ENCODE measurements at places on chromosomes 6 and 20.

GRCh38 chr6:157909282-157909664 is 72.4 kb upstream of the SYNJ2 start:
- no peak for DNase-seq

GRCh38 chr20:3407771-3408637 is 535 bp upstream of the DNAAF9 start:
- DNase-seq = peak; percentile 80

GRCh38 chr6:20426177-20427082 is 24.8 kb downstream of the E2F3 start:
- DNase-seq = no peak

DNA sequence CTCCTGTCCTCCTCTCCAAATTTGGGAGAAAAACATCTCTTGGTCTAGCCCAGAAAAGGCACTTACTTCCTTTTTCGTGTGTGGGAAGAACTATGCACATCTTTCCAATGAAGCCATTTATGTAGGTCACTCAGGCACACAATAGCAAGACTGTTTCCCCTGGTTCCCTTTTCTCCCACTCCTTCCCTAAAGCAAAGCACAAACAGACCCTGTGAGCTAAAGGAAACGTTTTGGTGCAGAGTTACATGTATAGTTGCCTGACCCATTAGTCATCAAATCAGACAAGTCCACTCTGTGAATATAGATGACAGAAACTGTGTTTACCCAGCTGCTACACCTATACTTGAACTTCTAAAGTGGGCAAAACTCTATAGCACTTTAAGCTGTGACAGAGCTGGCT is 474.6 kb downstream of the COL12A1 start:
- no peak for DNase-seq

- DNase-seq = no peak
Measured at GRCh38 chr6:127932708-127933107, 31.9 kb upstream of the THEMIS start.

DNA sequence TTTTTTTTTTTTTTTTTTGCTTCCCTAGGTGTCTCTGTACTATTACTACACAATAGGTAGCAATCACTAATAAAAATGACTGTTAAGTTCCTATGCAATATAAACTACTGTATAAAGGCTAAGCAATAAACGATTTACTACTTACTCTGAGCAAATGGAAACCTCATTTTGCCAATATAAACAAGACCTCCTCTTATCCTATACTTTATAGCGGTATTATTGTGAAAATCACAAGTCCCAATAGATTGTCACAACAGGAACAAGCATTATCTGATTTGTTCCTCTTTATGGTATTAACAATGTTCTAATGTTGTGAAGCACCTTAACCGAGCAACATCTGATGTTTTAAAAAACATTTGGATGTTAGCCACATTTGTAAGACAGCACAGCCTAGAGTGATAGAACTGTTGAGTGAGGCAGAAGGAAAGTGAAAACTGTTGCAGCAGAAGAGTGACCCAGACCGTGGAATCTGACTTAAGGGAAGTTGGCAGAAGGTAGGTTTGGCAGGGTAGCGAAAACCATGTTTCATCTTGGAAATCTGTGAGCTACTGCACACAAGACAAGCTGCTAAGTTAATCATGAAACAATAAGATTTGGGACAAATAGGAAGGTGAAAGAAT is 94.2 kb downstream of the MYLK4 start:
- DNase-seq = no peak

GRCh38 chr6:166023273-166023989 is 144.2 kb downstream of the TBXT start:
- DNase-seq = no peak

DNA sequence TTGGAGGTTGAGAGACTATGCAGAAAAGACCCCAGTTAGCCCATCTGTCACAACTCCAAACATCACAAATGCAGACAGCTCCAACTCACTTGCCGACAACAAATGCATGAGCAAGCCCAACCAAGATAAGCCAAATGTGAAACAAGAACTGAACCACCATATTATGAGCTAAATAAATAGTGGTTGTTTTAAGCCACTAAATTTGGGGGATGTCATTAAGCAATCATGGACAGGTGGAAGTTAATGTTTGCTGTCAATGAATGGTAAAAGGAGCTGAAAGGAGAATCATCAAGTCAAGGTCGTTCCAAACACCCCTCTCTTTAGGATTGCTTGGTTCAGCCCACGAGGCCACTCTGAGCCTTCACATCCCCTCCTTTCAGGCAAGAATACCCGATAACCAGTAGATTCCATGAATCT is 71.2 kb upstream of the PLCB4 start:
- DNase-seq = no peak

GRCh38 chr6:14912226-14912625 is 333.6 kb upstream of the JARID2 start:
- DNase-seq = no peak

DNA sequence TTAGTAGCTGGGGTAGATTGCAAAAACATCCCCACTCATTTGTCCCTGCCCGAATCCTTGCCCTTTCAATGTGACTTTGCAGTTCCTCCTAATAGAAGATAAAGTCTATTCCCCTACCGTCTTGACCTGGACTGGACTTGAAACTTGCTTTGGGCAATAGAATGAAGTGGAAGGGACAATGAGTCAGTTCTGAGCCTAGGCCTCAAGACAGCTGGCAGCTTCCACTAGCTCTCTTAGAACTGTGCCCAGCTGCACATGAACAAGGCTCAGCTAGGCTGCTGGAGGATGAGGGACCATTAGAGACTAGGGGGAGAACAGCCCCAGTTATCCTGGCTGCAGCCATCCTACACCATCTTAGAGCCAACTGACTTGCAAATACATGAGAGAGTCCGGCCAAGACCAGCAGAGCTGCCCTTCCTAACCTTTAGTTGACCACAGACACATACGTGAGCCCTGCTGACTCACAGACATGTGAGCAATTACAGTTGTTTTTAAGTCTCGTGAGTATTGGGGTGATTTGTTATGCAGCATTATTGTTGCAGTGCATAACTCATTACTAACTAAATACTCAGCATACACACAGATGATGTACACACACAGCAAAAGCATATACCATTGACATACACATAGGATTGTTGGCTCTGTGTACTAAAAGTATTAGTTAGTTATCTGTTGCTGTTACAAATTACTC is 105.5 kb downstream of the DHX35 start:
- DNase-seq = no peak

GRCh38 chr20:49729780-49730179 is 16.1 kb upstream of the B4GALT5 start:
- DNase-seq = no peak

GRCh38 chr6:134537146-134537555 is 219.2 kb upstream of the SGK1 start:
- DNase-seq = no peak

DNA sequence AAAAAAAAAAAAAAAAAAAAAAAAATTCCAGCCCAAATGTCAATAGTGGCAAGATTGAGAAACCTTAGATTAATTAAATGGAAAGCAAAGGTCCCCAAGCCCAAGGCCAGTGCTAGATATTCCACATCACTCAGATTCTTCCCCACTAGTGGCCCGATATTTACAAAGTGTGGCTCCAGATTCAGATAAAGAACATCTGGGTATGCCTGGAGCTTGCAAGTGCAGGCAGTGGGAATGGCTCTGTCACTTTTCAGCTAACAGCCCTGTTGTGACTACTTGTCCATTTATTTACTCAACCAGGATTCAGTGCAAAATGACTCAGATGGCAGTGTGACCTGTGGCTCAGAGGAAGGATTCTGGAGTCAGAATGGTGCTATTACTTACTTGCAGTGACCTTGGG is 8.2 kb upstream of the KCNB1 start:
- no peak for DNase-seq

DNA sequence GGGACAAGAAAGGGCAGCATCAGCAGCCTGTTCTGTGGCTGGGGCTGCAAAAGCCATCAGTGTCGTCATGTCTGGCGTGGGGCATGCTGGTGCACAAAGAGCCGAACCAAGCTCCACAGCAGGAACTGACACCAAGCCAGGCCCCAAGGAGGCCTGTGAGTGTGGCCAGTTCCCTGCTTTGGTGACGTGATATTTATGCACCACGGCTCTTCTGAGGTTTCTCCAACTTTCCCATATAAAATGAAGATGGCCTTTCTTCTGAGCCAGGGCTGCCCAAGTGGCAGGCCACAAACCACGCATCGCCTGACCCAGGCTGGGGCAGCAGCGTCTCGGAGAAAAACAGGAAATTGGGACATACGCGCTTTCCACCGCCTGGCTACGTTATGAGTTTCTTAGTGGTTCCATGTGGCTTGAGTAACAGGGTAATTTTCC is 109.9 kb downstream of the RIN2 start:
- DNase-seq = no peak

- peak; percentile 20 for DNase-seq
Measured at GRCh38 chr20:43681991-43682410, 15.1 kb downstream of the MYBL2 start.

DNA sequence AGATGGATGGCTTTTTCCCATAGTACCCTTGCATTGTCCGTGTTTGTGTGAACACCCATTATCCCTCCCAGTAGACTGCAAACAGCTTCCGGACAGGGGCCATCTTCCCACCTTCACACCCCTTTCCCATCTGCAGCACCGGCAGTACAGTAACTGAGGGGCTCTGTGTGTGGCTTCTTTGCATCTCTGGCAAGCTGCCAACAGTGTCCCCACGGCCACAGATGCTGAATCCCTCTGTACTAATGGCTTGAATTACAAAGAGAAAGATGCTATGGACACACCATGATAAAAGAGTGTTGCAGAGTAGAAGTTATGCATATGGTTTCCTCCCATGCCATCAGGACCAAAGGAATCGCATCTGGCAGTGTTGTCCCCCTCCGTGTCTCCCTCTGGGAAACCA is 101.1 kb upstream of the CDYL start:
- no peak for DNase-seq

- DNase-seq = no peak
Measured at GRCh38 chr20:5870568-5870981, 79.8 kb downstream of the TRMT6 start.

- peak; percentile 4 for DNase-seq
Measured at GRCh38 chr6:129567374-129567773, 142.6 kb downstream of the ARHGAP18 start.
